ENCODE measurements at places on chromosomes 3 and 15.

- no peak for DNase-seq
Measured at GRCh38 chr3:168645180-168645579, 549.5 kb upstream of the GOLIM4 start.

DNA sequence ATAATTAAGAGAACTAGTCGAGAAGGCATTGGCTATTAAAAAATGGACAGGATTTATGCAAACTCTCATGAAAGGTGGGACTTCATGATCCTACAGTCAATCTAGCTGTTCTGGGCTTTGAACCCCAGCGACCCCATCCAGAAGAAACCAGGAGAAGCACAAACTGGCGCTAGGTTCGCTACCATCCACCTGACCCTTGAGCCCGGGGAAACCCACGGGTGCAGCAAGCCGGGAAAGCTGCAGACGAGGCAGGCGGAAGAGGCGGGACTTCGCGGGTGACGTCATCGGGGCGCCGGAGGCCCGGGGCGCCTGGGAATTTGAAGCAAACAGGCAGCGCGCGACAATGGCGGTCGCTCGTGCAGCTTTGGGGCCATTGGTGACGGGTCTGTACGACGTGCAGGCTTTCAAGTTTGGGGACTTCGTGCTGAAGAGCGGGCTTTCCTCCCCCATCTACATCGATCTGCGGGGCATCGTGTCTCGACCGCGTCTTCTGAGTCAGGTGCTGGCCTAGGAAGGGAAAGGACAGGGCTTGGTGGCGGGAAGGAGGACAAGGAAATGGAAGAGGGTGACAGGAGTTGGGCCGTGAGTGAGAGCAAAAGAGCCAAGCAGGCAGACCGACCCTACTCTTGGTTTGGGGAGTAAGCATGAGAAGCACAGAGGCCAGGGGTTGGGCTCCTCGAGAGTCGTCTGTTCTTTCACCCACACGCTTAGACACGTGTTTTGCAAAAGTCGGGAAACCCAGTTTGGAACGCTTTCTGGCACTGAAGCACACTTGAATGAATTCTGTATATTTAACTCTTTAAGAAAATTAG is at the start of gene UMPS:
TSS of gene UMPS (plus strand) at position 324 of the 812 bp plus-strand sequence. CDS start at position 344, 20 bp downstream.
- DNase-seq: peak; percentile 96

- no peak for DNase-seq
Measured at GRCh38 chr15:64701482-64702184, 73.8 kb downstream of the RBPMS2 start.

GRCh38 chr3:86695752-86696151 is 295.2 kb downstream of the VGLL3 start:
- no peak for DNase-seq

- DNase-seq: peak; percentile 75
Measured at GRCh38 chr15:101641129-101641764, 10.9 kb downstream of the TM2D3 start.

- DNase-seq: peak; percentile 40
Measured at GRCh38 chr15:79283252-79284048, 928 bp downstream of the ANKRD34C start.

- no peak for DNase-seq
Measured at GRCh38 chr3:29614954-29615353, 334.1 kb downstream of the RBMS3 start.

DNA sequence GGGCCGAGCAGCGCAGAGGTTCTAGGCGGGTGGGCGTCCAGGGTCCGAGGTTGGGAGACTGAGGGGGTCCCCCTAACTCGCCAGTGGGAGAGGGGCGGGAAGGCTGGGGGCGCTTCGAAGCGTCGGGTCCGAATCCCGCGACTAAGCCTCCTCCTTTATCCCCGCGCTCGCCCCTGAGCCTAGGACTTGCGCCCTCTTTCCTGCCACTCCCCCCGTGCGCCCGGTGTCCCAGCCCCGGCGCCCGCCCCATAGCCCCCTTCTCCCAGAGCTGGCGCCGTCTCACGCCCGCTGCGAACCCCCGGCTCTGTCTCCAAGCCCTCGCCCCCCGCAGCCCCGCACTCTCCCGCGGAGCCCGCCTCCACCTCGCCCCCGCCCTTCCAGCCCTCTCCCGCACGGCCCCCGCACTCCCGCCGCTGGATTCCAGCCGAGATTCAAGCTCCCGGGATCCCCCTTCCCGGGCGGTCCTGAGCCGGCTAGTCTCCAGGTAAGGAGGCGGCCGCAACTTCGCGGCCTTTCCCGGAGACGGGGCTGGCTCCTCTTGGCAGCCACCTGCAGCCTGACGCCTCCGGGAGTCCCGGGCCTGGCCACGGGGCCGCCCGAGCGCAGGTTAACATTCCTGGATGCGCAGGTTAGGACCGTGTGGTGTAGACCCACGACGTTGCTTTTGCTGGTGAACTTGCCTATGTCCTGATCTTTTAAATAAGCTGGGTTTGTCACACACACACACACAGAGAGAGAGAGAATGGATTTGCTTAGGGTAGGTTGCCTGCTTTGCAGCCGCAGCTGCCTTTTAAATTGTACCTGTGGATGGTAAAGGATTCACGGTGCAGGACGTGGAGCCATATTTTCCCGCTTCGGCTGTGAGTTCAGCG is 563 bp downstream of the PXYLP1 start:
- DNase-seq: peak; percentile 42

- no peak for DNase-seq
Measured at GRCh38 chr3:189517981-189518380, 113.2 kb upstream of the TP63 start.

DNA sequence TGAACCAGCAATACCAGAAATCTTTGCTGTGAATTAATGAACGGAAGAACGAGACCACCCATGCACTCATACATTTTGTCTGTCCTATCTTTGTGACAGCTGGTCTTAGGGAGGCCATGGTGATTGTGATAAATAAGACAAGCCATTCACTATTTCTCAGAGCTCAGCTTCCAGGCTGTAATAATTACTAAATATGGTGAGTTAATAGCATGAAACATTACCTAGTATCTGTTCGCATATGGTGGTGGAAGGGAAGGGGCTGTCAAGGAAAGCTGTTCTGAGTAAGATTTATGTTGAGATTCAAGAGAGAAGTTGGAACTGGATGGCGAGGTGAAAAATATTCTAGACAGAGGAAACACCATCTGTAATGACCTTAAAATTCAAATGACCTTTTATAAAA is 719.0 kb upstream of the ZNF385D start:
- no peak for DNase-seq

DNA sequence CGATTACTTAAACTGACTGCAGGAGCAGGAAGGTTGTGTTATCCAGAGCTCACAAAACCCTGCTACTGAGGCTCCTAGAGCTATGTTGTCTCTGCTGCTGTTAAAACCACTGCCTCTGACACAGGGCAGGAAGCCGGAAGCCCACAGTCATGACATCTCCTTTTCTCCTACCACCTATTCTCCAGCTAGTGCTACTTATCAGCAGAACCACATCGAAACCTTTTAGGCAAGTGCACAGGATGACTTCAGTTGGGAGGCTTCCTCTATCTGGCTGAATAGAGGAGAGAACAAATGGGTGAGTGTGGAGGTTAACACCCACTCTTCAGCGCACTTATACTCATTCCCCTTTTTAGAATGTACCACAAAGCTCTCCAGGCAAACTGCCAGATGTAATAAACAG is 638.0 kb downstream of the OTOL1 start:
- DNase-seq: no peak

DNA sequence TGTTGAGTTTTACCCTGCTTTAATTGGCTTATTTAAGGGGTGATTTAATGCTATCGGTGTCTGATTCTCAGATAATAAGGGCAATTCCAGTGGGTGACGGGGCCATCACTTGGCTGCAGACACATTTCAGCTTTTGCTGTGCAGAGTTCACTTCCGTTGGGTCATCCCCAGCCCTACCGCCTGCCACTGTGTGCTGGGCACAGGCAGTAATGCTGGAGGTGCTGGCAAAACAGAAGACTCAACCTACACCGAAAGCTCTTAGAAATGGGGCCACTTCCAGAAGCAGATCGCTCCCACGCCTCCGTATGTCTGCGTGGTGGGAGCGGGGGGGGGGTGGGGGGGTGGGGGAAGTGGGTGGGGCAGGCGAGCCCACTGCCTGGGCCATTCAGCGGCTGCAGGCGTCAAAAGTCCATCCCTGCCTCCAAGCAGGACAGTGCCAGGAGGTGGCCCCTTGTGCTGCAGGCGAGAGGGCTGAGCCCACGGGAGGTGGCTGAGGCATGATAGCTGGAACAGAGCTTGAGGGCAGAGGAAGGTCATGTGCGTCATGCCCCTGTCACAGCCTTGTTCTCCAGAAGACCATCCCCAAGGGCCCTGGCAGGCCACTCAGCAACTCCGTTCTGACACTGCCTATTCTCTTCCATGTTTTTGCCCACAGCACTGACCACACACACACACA is 128.3 kb downstream of the ATP10A start:
- no peak for DNase-seq

DNA sequence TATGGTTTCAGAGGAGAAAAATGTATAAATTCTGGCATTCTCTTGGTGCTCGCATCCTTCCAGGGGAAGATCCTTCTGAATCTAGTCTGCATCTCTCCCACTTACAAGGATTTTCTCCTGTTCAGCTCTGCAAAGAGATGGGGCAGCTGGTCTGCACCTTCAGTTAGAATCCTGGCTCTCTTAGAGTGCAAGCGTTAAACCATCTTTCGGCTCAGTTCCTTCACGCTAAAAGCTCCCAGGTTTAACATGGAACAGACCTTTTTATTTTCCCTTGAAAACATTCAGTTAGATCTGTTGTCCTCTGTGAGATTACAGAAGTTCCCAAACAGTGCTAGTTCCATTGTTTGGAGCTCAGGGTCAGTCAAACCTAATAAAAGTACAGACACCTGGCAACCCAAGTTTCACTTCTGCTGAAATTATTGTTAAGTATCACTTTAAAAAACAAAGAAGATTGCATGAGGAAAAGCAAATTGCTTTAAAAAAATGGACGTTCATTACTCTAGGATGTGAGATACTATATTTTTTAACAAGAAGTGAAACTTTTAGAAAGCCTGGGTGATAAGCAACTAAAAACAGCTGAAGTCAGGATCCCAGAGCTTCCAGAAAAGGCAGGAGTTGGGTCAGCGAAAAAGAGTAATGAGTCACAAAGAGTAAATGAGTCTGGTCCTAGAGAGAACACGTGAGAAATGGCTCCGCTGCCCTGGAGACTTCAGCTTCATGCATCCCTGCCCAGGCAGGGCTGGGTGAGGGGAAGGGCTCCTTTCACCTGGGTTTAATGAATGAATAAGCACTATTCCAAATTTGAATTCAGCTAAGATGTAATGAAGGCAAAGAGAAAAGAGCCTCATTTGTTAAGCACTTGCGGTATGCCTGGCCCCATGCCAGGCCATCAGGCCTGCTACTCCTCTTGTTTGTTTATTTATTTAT is 63.3 kb downstream of the ABTB1 start:
- DNase-seq: no peak

GRCh38 chr3:42192334-42193200 is 73.4 kb downstream of the CCK start:
- no peak for DNase-seq

All from activated CD4-positive, alpha-beta T cell treated with anti-CD3 and anti-CD28 coated beads, Interleukin-2, amount 50 U/mL, for 48 hours (primary cell).